ENCODE measurements at places on chromosomes 2 and 18. TPM values are rescaled to one million over a fixed set of nuclear protein-coding genes. Genes with fewer than 3 reads are reported as not detected.

The SLC38A11 gene
- not detected for total RNA-seq

The ACTG2 gene
- 34.7 TPM for total RNA-seq

The ANKRD30B gene
- not detected for total RNA-seq

The BCL2 gene
- total RNA-seq, result 19.9 TPM

GRCh38 chr2:16069663-16069932, 129.2 kb downstream of the MYCN start:
- DNase-seq, result no peak

DNA sequence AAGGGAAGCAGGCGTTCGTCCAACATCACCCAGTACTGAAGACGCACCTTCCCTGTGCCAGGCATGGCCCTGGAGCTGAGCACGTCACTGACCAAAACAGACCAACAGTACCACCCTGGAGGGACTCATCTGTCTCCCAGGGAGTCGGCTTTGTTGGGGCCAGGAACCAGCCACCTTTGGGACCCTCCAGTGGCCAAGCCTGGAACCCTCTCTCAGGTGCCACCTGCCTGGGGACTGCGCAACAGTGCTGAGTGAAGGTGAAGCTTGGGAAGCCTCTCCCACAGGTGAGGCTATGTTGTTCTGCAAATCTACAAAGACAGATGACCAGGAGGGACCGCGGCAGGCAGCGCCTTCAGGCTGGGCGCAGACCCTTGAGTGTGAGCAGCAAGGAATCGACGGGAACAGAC, 91.4 kb upstream of the OTOS start:
- peak; percentile 50 for DNase-seq

DNA sequence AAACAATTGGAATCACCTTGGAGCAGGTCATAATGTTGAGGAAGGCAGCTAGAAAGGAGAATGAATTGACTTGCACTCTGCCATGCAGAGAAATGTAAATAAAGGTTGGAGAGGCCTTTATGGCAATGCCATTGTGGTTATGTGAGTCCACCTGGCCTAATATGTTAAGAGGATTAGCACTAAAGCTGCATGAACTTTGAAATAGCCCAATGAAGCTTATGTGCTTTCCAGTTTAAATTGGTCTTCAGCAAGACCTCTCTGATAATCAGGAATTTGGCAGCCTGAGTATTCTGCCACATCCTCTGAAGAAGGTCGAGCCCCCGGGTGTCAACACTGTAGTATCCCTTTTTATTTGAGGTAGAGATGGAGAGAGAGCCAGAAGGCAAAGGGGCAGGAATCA, 464.9 kb downstream of the CDH2 start:
- DNase-seq, result no peak

DNA sequence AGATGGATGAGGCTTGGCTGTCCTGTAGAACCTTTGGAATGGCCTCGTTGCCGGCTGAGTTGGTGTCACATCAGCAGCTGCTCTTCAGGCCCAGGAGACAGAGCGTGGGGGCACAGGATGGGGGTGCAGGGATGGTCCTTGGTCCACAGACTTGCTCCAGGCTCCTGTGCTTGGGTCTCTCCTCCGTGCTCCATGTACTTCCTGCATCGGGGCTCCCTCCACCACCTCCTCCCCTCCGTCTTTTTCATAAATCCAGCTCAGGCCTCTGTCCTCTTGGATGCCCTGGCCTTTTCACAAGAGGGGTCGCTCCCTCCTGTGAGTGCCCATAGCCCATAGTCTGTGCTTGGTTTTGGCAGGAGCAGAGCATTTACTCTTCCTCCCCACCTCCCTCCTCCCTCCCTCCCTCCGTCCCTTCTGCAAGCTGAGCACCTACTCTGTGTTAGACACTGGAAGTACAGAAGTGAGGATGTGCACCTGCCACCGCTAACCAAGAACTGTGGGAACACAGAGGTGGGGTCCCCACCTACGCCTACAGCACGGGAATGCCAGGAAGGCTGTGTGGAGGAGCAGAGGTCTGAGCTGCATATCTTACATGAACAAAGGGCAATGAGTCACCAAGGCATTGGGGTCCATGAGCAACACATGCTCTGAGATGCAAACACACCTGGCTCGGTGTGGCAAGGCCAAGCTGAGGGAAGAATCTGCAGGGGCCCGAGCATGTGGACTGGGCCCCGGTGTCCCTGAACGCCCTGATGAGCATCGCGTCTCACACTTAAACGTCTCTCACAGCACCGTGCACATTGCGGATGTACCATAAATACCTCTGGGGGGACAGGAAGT, 458.7 kb upstream of the HS6ST1 start:
- DNase-seq, result peak; percentile 35

- no peak for DNase-seq
Measured at GRCh38 chr18:13725566-13726231, 659 bp downstream of the FAM210A start.

- DNase-seq, result no peak
Measured at GRCh38 chr2:158011055-158011771, 90.5 kb upstream of the UPP2 start.

DNA sequence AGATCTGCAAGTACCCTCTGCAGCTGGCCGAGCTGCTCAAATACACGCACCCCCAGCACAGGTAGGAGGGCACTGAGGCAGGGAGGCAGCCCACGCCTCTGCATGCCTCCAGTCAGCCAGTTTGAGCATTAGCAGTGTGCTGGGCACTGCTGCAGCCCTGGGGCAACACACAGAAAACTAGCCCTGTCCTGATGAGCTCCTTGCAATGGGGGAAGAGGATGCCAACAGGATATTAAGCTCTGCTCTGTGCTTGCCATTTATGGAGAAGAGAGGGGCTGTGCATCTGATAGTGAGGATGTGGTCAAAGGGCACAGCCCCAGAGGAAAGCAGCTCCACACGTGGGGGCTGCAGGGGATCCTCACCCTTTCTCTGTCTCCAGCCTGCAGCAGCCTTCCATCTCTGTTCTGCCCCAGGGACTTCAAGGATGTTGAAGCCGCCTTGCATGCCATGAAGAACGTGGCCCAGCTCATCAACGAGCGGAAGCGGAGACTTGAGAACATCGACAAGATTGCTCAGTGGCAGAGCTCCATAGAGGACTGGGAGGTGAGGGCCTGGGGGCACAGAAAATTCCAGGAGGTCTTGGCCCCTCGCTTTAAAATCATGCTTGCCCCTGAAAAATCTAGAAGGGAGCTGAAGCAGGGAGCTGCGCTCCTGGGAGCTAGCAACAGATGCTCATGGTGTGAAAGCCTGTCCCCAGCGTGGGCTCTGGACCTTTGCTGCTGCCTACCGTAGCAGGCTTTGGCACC, 51.7 kb downstream of the FAM168B start:
- no peak for DNase-seq

GRCh38 chr2:45980161-45980865, 316.9 kb upstream of the EPAS1 start:
- no peak for DNase-seq

DNA sequence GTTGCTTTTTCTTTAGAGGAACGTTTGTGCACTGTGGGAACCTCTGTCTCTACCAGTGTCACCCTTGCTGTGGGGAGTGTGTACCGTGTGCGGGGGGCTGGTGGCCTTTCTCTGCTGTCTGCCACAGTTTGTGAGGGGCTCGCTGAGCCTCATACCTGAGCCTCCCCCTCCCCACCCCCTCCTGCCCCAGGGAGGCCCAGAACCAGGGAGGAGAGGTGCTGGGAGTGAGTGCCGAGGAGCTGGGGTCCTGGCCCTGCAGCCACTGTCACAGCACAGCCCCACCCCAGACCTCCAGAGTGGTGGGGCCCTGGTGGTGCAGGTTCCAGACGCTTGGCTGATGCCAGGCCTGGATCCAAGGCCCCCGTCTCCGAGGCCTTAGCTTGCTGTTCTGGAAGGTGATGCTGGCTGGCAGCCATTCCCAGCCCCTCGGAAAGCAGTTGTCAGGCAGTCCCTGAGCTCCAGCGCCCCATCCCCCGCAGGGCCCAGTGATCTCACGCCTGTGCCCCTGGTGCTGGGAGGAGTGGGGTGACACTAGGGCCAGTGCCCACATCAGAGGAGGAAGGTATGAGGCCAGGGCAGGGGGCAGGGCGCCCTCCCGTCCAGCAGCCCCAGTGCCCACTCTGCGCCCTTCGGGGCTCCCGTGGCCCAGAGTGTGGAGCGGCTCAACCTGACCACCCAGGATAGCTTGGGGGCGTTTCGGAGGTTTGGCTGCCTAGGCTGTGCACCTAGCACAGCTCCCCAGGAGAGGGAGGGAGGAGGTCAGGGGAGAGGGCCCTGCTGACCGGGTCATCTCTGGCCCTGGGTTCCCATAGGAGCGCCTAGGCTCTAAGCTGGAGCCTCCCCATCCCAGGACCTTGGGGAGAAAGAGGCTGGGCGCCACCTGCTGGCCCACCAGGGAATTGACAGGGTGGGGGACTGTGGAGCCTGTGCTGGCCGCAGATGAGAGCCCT, 53.0 kb upstream of the ALPP start:
- DNase-seq, result no peak

- DNase-seq, result no peak
Measured at GRCh38 chr2:15790326-15790725, 150.0 kb upstream of the MYCN start.

DNA sequence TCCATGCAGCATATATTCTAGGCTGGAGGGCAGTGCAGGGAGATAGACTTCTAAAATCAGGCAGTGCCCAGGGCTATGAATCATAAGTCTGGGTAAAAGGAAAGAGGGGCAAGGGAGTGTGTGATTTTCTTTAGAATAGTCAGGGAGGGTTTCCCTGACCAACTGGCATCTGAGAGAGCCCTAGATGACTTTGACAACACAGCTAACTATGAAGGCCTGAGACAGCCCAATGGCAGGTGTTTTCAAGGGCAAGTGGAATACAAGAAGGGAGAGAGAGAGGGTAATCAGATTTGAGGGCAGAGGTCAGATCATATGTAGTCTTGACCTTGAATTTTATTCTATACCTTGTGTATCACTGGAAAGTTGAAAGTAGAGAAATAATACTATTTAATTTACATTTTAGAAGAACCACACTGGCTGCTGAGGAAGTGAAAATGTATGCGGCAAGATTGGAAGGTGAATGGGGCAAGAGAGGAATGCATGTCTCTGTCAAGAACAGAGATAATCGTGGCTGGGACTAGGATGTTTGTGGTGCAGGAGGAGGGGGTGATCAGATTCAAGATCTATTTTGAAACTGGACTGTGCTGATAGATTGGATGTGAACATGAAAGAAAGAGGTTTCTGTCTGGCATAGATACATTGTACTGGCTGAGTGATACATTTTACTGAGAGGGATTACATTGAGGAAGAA, 1.9 kb upstream of the ITGB6 start:
- no peak for DNase-seq

DNA sequence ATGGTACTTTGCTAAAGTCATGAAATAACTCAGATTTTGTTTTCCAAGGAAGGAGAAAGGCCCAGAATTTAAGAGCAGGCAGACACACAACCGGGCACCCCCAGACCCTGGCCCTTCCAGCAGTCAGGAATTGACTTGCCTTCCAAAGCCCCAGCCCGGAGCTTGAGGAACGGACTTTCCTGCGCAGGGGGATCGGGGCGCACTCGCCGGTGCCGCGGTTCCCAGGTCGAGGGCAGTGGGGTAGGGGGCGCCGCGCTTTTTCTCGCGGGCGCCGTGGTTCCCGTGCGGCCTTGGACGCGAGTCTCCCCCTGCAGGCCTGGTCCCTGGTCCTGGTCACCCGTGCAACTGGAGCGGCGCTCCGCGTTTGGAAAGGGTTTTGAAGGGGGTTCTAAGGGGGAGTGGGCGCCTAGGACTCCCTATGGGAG, 1.2 kb downstream of the ZNF236 start:
- DNase-seq, result no peak

- no peak for DNase-seq
Measured at GRCh38 chr2:9708683-9709538, 78.1 kb upstream of the YWHAQ start.

- no peak for DNase-seq
Measured at GRCh38 chr2:183207110-183207509, 82.9 kb downstream of the NUP35 start.

GRCh38 chr2:13607139-13607538, 890.4 kb downstream of the TRIB2 start:
- DNase-seq, result no peak

GRCh38 chr2:23321751-23322150, 63.2 kb upstream of the KLHL29 start:
- DNase-seq, result no peak

DNA sequence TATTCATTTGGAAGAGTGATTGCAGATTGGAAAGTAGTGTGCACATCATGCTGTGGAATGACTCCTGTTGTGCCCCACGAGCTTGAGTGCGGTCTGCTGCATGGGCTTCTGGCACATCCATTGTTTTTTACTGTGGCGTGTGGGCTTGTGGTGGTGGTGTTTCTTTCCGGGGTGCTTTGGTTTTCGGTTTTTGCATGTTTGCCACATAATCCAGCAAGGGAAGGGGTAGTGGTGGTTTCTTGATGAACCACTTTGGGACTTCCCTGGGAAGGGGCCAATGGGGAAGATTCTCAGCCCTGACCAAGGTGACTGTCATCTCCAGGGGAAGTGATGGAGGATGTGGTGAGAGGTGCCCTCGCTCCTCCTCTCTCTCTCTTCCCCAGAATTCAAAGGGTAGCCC, 57.0 kb downstream of the COA5 start:
- no peak for DNase-seq

GRCh38 chr2:143312441-143312840, 183.2 kb downstream of the ARHGAP15 start:
- DNase-seq, result no peak
